Ovary (tissue), 10 donors: ENCODE measurements at places on chromosomes 3 and 15. TPM values are rescaled to one million over a fixed set of nuclear protein-coding genes. Genes with fewer than 3 reads are reported as not detected.

Gene PTH1R
- 3.8 TPM for polyA plus RNA-seq

Gene GOLGA8S
- 0.30 TPM for polyA plus RNA-seq

GRCh38 chr15:68151277-68151676, 53.9 kb downstream of the CALML4 start:
- H3K27ac ChIP-seq: no peak overlapping the region
- DNase-seq: no peak
- H3K36me3 ChIP-seq: no peaks in the 10 kb centered on the region
- peaks cover 3% of the 10 kb centered on the region for H3K4me1 ChIP-seq
- no peak overlapping the region for H3K4me3 ChIP-seq
- H3K27me3 ChIP-seq: no peaks in the 10 kb centered on the region

Gene NEK11
- 10.7 TPM for polyA plus RNA-seq

Gene SERPINI2
- polyA plus RNA-seq: 0.33 TPM

Gene ZMYND10
- 0.50 TPM for polyA plus RNA-seq

Gene BDH1
- 11.7 TPM for polyA plus RNA-seq

DNA sequence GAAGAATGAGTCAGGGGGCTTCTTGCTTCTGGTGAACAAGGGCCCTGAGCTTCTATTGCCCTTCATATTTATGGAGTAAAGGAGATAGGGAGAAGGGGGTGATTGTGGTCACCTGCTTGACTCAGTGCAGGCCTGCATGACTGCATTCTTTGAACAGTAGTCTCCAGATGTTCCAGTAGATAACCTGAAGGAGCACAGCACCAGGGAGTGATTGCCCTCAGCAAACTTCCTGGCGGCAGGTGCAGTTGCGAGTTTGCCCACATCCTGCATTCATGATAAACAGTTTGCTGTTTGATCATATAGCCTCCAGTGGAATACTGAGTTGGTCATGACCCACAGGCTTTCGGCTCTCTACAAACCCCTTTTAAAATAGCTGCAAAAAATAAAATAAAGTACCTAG, 1632.7 kb downstream of the OTOL1 start:
- no peak overlapping the region for H3K27ac ChIP-seq
- peaks cover 3% of the 10 kb centered on the region for H3K27me3 ChIP-seq
- no peaks in the 10 kb centered on the region for H3K36me3 ChIP-seq
- DNase-seq: no peak
- H3K4me3 ChIP-seq: no peak overlapping the region

Gene MYO5C
- 3.4 TPM for polyA plus RNA-seq

Gene NUP210
- 5.8 TPM for polyA plus RNA-seq

Gene RYR3
- 0.79 TPM for polyA plus RNA-seq

DNA sequence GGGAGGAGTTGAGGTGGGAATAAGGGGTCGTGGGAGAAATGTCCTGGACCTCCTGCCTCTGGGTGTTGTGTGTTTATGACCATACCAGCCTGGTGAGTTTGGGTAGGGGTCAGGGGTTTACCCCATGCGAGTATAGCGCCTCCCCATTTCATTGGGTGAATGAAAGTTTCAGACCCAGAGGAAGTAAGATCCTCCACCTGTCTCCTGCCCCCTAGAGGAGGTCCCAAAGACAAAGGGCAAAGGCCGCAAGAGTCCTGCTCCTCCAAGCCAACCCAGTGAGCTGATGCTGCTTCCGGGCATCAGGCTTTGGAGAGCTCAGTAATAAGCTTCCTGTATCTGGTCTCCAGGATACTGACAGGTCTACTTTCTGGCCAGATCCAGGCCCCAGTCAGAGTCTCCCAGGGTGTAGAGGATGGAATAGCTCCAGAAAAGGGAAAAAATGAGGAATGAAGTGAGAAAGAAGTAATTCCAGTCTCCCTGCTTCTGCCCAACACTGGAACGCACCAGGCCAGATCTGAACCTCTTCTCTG, 6.4 kb upstream of the TBC1D21 start:
- H3K27ac ChIP-seq: no peak overlapping the region
- no peaks in the 10 kb centered on the region for H3K27me3 ChIP-seq
- no peaks in the 10 kb centered on the region for H3K36me3 ChIP-seq
- H3K4me1 ChIP-seq: peaks cover 19% of the 10 kb centered on the region
- no peak for DNase-seq
- H3K4me3 ChIP-seq: no peak overlapping the region

DNA sequence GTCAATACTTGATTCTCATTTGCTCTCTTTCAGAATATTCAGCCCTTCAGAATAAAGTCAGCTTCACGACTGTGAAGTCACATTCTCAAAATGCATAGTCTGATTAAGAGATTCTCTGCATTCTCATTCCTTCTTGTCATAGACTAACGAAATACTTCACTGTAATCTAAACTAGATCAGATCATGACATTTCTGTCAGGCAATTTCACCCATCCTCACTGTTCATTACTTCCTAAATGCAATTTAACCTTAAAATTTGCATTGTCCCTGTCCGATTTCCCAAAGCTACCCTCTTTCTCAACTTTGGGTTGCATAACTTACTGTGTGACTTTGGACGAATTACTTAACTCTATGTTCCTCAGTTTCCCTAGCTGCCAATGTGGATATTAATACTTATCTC, 6.2 kb downstream of the RPL22L1 start:
- no peaks in the 10 kb centered on the region for H3K36me3 ChIP-seq
- H3K4me3 ChIP-seq: no peak overlapping the region
- no peak for DNase-seq

- no peaks in the 10 kb centered on the region for H3K36me3 ChIP-seq
- H3K4me1 ChIP-seq: no peaks in the 10 kb centered on the region
- no peak for DNase-seq
- H3K4me3 ChIP-seq: no peak overlapping the region
- no peaks in the 10 kb centered on the region for H3K27me3 ChIP-seq
- no peak overlapping the region for H3K27ac ChIP-seq
Measured at GRCh38 chr3:69212411-69213160, 90.2 kb upstream of the LMOD3 start.

DNA sequence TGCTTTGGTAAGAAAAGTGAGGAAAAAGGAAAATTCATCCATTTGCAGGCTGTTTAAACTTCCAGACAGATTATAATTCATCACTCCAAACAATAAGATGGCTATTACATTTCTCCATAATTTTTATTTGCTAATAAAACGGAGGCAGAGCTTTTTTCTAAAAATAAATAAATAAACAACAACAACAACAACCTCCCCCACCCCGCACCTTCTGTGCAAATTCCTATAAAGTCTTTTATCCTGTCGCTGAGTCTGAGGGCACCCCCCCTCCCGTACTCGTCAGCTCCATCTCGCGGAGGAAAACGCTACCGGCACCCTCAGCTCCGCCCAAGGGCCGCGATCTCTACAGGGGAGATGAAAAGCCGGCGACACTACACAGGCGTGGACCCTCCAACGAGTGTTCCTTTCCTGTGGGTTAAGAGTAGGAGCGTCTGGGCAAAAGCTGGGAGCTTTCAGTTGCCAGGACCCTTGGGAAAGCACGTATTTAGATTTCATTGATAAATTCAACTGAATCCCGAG, 1.0 kb upstream of the ATP1B3 start:
- peak overlapping the region; percentile 92 for H3K4me3 ChIP-seq
- H3K27me3 ChIP-seq: no peaks in the 10 kb centered on the region
- no peaks in the 10 kb centered on the region for H3K4me1 ChIP-seq

GRCh38 chr3:188839187-188839695, 332.5 kb upstream of the TPRG1 start:
- H3K36me3 ChIP-seq: no peaks in the 10 kb centered on the region
- H3K4me3 ChIP-seq: no peak overlapping the region
- no peak for DNase-seq
- H3K27me3 ChIP-seq: no peaks in the 10 kb centered on the region
- no peak overlapping the region for H3K27ac ChIP-seq
- H3K4me1 ChIP-seq: peaks cover 2% of the 10 kb centered on the region

DNA sequence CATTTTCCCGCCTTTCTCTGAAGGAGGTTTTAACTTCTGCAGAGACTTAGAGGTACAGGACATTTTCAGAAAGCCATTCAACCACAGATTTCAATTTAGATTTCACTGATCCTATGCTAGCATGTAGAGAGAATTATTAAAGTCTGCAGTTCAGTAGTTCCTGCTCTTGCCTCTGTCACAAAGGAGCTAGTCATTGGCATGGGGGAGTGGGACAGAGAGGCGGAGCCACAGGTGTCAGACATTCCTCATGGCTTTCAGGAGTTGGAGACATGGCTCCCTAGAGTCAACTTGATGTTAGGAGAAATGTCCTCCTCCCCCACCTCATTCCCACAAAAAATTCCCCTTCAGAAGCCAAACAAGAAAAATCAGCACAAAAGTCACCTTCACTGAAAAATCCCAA, 66.0 kb upstream of the SIAH2 start:
- H3K27me3 ChIP-seq: no peaks in the 10 kb centered on the region
- no peak overlapping the region for H3K27ac ChIP-seq
- DNase-seq: no peak
- no peak overlapping the region for H3K4me3 ChIP-seq
- no peaks in the 10 kb centered on the region for H3K4me1 ChIP-seq

Gene MUSTN1
- polyA plus RNA-seq: 12.1 TPM

DNA sequence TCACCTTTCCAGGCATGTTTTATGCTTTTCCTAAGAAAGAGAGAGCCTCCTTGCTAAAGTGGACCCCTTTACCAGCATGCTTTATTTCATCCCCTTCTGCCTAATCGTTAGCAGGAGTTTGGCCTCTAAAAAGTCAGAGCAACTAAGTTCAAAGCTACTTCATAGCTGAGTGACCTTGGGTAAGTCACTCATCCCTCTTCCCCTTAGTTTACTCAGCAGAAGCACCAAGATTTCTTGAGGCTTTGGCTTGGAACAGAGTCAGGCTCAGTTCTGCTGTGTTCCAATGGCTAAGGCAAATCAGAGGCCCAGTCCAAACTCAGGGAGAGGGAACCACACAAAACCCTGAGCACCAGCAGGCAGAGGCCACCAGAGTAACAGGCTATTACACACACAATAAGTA, 254.9 kb downstream of the TJP1 start:
- H3K27ac ChIP-seq: no peak overlapping the region
- no peak overlapping the region for H3K4me3 ChIP-seq
- H3K36me3 ChIP-seq: no peaks in the 10 kb centered on the region
- DNase-seq: no peak
- no peaks in the 10 kb centered on the region for H3K27me3 ChIP-seq
- peaks cover 1% of the 10 kb centered on the region for H3K4me1 ChIP-seq

DNA sequence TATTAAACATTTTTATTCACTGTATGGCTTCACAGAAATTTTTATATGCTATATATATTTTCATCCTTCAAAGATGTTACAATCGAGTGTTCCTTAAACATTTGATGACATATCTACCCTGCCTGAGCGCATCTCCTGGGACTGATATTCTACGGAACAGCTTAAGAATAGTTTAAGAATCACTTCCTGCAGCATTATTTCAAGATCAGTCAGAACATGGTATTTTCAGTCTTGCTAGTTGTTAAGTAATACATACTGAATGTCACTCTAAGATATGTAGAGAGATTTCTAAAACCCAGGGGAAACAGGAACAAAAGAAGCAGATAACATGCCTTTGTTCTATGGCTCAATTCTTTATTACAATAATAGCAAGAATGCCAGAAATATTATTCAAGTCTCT, 8.7 kb downstream of the COL8A1 start:
- H3K27ac ChIP-seq: no peak overlapping the region
- DNase-seq: no peak
- H3K4me1 ChIP-seq: peaks cover 5% of the 10 kb centered on the region

GRCh38 chr3:123201223-123201556, 553 bp upstream of the SEC22A start:
- H3K4me3 ChIP-seq: peak overlapping the region; percentile 81
- no peaks in the 10 kb centered on the region for H3K36me3 ChIP-seq
- H3K27me3 ChIP-seq: no peaks in the 10 kb centered on the region
- no peak for DNase-seq
- peak overlapping the region; percentile 83 for H3K27ac ChIP-seq
